ENCODE measurements at places on chromosomes 1 and 21.

DNA sequence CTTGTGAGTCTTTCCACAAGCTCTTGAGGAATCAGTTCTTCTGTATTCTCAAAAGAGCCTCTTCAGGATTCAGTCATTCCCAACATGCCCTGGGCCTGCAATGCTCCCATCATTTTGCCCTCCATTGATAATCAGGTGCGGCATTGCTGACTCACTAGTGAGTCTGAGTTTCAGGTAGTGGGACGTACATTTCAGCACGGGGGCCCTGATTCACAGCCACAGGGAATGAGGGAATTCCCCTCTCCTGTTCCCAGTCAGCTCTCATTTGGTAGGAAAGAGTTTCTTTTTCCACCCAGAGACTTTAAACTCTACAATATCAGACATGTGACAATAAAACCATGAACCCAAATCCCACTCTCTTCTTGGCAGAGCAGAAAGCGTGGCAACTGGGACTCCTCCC lies 3.7 kb upstream of the IRF6 start:
- no peak for DNase-seq

GRCh38 chr1:229058729-229059128 lies 212.2 kb upstream of the RAB4A start:
- DNase-seq = no peak

DNA sequence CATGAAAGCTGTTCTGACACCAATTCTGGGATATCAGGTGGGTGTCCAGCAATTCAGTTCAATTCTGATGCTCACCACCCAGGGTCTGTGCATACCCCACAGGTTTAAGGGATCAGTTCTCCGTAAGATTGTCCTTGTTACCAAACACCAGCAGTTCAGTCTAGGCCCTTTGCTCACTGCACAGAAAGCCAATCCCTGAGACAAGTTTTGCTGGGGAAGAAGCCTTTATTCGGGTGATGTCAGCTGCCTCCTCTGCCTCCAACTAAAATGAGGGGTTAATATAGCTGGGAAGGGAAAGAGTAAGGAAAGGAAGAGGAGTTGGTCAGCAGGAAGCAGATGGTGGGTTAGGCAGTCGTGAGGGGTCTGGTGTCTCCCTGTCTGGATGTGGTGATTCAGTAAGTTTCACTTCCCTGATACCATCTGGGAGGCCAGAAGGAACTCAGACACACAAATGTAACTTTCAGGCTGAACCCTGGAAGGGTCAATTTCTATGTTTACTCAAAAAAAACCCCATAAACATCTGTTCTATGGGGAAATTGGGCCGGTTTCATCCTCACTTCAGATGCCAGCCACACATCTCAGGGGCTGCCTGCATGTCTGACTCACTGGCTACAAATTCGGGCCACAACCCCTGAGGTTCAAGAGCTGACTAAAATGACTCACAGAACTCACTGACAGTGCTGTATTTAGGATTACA lies 83.3 kb upstream of the PGBD5 start:
- no peak for DNase-seq

DNA sequence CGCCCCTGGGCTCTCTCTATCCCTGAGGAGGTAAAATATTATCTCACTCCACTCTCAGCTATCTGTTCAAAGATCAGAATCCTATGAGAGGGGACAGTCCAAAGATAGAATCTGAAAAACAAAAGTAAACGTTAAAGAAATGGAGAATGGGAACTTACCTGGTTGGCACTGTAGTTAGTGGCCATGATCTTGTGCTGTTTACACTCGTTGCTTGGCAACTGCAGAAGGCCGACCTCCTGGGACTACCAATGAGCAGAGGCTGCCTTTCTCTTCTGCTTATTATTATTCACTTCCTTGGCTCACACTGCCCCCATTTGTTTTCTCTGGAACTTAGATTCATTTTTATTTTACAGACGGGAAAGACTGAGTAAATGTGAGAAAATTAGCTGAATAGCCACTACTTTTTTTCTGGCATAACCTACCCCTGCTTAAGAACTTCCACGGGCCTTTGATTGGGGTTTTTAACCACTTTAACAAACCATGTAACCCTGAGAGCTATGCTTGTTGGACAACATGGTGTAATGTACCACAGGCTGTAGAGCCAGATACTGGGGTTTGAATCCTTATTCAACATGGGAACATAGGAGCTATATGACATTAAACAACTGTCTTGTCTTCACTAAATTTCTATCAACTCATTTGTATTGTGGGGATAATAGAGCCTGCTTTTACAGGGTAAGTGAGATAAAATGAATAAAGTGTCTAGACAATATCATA lies at the start of gene CFAP126:
Gene CFAP126, minus strand, starts transcription at position 193 of the 717 bp plus-strand sequence. Its CDS starts 8 bp downstream, at position 185.
- no peak for DNase-seq

- no peak for DNase-seq
Observed at GRCh38 chr1:3779912-3780416, 7.4 kb downstream of the SMIM1 start.

- no peak for DNase-seq
Observed at GRCh38 chr1:201903135-201903534, 14.4 kb downstream of the SHISA4 start.

DNA sequence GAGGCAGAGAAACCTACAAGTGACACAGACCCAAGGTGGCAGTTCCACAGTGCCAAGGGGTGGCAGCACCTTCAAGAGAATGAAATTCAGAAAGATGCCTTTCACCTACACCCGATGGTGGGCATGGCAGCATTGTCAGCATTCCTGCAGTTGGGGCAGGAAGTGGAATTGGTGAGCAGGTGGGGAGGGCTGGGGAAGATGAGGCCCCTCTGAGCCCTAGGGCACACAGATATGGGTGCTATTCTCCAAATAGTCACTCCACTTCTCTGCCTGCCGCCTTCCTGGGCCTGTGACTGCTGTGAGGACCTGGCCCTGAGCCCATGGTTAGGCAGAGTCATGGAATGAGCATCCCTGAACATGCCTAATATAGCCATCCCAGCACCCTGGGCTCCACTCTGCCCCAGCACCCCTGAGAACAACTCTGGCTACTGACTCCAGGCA lies 8.3 kb downstream of the SHISA4 start:
- DNase-seq = no peak

- DNase-seq = no peak
Observed at GRCh38 chr1:1114431-1114830, 1.5 kb downstream of the C1orf159 start.

- DNase-seq = peak; percentile 57
Observed at GRCh38 chr1:8477166-8477982, 159.5 kb downstream of the SLC45A1 start.

DNA sequence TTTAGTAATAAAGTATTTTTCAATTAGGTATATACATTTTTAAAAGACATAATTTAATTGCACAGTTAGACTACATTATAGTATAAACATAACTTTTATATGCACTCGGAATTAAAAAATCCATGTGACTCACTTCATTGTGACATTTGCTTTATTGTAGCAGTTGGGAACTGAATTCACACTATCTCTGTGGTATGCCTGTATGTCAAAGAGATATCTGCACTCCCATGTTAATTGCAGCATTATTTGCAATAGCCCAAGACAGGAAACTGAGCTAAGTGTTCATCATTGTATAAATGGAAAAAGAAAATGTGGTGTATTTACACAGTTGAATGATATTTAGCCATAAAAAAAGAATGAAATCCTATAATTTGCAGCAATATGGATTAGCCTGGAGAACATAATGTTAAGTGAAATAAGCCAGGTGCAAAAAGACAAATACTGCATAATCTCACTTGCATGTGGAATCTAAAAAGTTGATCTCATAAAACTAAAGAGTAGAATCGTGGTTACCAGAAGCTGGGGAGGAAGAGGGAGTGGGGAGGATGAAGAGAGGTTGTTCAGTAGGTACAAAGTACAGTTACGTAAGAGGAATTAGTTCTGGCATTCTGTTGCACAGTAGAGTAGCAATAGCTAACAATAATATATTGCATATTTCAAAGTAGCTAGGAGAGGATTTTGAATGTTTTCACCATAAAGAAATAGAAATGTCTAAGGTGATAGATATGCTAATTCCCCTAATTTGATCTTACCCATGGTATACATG lies 64.8 kb downstream of the DPT start:
- no peak for DNase-seq

DNA sequence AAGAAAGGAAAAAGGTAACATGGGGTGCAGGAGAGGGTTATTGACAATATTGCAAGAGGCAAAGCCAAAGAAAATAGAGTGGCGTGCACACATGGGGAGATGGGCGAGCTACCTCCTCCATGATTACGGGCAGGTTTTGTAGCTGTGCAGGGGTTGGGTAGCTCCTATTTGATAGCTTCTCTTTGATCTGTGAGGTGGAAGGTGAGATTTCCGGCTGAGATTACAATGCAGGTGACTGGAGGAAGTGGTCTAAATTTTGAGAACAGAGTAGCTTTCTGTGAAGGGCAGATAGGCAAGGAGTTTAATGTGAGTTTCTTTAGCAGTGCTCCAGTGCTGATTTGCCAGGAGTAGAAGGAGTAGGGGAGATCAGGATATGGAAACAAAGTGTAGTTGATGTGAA lies 263.4 kb downstream of the PLA2G4A start:
- no peak for DNase-seq

GRCh38 chr1:152427458-152427857 lies 13.4 kb upstream of the CRNN start:
- DNase-seq = no peak

DNA sequence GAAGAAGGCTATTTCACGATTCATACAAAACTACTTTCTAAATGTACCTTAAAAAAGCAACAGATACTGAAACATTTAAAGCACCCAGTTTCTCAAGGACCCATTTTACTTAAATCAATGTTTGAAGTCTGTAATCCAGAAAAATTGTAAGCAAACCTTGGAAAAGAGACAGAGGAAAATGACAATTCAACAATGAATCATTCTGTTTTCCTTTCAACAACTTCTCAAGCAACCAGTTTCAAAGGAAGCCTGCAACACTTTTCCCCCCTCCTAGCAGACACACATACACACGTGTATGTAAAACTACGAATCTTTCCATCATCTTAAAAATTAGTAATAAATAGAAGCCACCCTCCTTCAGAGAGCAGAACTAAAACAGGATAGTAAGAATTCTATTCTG lies 1.2 kb downstream of the RERE start:
- DNase-seq = no peak

GRCh38 chr1:223747838-223748335 lies 35.5 kb downstream of the CAPN2 start:
- no peak for DNase-seq

- DNase-seq = no peak
Observed at GRCh38 chr1:184399192-184399847, 12.5 kb downstream of the C1orf21 start.

- no peak for DNase-seq
Observed at GRCh38 chr1:43313771-43314170, 13.0 kb downstream of the TIE1 start.

GRCh38 chr1:243507672-243508302 lies 251.9 kb downstream of the SDCCAG8 start:
- DNase-seq = no peak

GRCh38 chr1:237018896-237019295 lies 14.7 kb upstream of the MT1HL1 start:
- DNase-seq = no peak

GRCh38 chr21:44727757-44728156 lies 16.4 kb upstream of the TSPEAR start:
- no peak for DNase-seq

GRCh38 chr1:8392522-8392921 lies 74.6 kb downstream of the SLC45A1 start:
- no peak for DNase-seq

- peak; percentile 83 for DNase-seq
Observed at GRCh38 chr1:182615468-182616129, 11.4 kb upstream of the RGS16 start.

DNA sequence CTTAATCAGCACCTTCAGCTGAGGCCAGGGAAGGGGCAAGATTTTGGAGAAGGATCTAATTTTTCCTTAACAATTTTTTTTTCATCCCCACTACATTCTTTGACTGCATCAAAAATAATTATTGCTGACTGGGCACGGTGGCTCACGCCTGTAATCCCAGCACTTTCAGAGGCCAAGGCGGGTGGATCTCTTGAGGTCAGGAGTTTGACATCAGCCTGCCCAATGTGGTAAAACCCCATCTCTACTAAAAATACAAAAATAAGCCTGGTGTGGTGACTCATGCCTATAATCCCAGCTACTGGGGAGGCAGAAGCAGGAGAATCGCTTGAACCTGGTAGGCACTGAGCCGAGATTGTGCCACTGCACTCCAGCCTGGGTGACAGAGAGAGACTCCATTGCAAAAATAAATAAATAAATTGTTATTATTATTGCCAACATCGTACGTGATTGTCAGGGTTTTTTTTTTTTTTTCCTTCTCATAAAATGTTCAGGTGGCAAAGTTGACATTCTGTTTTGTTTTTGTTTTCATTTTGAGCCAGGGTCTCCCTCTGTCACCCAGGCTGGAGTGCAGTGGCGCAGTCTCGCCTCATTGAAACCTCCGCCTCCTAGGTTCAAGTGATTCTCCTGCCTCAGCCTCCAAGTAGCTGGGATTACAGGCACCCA lies 37.3 kb upstream of the MORC3 start:
- no peak for DNase-seq

GRCh38 chr1:165355977-165356811 lies at the start of gene LMX1A:
Gene LMX1A, minus strand, starts transcription at chr1:165356715. Its CDS starts 1,156 bp downstream, at chr1:165355559.
- no peak for DNase-seq

- no peak for DNase-seq
Observed at GRCh38 chr1:176575991-176576390, 113.0 kb downstream of the PAPPA2 start.

GRCh38 chr21:42063571-42064521 lies 7.3 kb upstream of the UMODL1 start:
- peak; percentile 74 for DNase-seq

DNA sequence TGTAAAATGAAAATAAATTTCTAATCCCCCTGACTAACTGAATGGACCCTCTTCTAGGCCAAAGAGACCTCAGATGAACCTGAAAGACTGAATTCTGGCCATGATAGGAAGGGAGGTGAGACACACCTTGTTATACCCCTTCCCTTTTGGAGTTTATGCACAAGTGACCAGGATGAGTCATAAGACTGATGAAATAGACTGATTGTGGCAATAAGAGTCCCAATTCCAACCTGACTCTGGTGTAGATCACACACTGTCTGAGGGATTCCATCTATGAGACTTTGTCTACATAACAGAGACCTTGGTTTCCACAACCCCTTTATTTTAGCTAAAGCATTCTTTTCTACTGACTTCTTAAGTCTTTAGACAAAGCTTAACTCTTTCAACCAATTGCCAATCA lies 13.5 kb upstream of the OR2G2 start:
- DNase-seq = no peak

GRCh38 chr1:232690285-232690935 lies 60.5 kb upstream of the SIPA1L2 start:
- no peak for DNase-seq

DNA sequence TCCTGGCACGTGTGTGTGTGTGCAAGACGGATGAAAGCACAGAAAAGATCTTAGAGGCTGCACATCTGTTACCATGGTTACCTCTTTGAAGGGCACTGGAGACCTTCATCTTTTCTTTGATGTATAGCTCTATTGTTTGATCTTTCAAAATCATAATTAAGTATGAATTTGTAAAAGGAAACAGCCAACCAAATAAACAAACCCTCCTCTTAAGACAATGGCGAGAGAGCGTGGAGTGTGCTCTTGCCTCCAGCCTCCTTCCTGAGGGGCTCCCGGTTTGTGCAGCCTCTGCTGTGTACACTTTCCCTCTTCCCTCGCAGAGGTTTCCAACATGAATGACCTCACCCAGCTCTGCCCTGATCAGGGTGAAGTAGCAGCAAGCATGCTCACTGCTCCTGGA lies 27.9 kb downstream of the CACNA1S start:
- DNase-seq = no peak

- DNase-seq = no peak
Observed at GRCh38 chr1:30668024-30668423, 55.4 kb downstream of the MATN1 start.

Measured in activated CD8-positive, alpha-beta memory T cell treated with anti-CD3 and anti-CD28 coated beads for 24 hours (primary cell).